ENCODE measurements at places on chromosomes 6 and 20.
A peak's percentile ranks its signal among the peaks of the same experiment; 100 is the strongest.

DNA sequence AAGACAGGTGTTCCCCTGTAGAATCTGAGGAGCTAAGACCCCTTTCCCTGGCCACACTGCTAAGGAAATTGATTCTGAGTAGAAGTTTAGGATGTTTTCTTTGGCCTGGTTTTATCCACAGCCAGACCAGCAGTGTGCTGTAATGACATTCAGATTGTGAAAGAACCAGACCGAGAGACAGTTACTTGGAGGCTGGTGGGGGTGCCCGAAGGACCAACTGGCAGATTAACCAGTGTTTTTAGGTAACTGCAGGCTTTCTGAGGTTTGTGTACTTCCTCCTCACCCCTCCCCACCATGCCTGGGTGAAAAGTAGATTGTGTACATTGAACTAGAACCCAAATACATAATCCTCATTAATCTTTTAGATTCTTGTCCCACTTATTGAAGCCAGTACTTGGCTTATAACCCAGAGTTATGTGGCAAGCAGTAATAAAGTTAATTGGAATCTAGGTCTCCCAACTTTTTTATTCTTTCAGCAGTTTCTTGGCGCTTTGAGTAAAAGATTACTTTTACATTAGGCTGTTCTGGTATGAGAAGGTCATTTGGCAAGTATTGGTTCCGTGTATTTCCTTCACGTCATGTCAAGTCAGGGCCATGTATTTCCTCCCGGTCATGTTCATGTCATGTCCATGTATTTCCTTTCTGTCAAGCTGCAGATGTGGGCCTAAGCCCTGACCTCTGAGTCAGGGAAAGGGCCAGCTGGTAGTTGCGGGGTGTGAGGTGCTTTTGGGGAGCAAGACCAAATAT lies 93.7 kb downstream of the TCP11 start:
- peak; percentile 37 for DNase-seq

GRCh38 chr6:158539413-158539812 lies 20.5 kb upstream of the TMEM181 start:
- no peak for DNase-seq

GRCh38 chr6:39948199-39948791 lies 14.0 kb upstream of the MOCS1 start:
- DNase-seq = no peak

- no peak for DNase-seq
Observed at GRCh38 chr20:43755390-43755789, 28.6 kb upstream of the GTSF1L start.

DNA sequence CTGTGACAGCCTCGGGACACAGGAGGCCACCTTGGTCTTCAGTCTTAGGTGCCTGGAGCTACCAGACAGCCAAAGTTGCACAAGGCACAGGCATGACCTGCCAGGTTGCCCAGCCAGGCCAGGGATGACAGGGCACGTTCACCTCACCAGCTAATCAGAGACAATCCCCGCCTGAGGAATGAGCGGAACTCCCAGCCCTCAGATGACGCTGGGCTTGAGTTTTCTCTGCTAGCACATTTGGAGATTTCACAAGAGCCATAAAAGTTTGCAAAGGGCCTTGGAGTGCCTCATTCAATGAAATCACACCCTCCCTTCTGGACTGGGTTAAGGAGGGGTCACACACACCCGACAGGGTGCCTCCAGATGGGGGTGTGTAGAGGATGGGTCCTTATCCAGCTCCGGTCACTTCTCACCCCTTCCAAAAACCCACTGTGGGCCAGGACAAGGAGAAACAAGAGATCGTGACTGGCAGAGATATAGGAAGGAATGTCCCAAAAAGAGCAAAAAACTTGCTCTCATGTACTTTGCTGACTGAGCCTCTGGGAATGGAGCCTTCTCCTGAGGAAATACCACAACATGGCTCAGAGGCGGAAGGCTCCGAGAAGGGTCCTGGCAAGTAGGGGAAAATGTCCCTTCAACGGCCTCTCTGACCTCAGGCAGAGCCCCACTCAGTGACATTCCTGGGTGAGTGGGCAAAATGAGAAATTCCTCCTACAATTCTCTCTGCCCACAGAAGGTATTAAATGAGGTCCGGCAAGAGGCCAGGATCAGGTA lies 121.6 kb downstream of the ISM1 start:
- no peak for DNase-seq

DNA sequence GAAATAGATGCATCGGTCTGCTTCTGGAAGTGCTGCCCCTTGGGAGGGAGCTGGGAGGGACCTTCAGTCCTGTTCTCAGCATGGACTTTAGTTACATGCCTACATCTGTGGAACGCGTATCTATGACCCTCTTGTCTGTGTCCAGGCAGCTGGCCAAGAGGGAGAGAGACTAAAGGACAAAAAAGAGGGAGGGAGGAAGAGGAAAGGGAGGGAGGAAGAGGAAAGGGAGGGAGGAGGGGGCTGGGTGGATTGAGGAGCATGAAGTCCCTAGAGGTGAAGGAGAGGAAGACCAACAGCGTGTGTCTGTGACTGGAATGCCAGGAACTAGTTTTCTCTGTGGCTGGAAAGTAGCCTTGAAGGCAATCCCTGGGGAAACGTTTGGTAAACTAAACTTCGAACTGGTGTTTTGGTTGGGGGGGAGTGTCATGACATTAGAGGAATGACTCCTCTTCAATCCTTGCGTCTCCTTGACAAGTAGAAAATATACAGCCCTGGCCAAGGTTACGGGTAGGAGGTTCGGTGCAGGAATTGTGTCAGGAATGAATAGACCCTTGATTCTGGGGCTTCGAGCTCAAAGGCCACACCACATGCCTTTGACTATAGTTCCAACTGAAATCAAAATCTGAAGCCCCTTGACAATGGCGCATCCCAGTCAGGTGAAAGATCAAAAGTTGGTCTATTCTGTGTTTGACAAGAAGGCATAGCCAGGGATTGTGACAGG lies 52.0 kb upstream of the PLEKHG1 start:
- DNase-seq = no peak

- DNase-seq = no peak
Observed at GRCh38 chr6:37691904-37692806, 5.5 kb downstream of the MDGA1 start.

DNA sequence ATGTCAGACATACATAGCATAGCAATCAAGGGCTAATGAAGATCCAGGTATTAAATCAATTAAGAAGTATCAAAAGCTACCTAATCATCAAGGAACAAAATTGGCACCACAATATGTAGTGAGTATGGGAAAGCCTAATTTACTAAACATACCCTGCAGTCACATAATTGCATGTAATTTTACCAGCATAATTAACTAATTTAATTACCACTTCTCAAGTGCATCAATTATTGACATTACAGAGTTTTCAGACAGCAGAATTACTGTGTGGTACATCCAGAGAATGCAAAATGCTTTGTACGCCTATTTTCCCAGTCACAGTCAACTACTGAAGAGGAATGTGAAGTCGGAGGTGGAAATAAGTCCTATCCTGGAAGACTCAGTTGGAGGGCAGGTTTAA lies 279.0 kb upstream of the ID4 start:
- DNase-seq = no peak

GRCh38 chr6:11460837-11461661 lies 76.5 kb upstream of the TMEM170B start:
- DNase-seq = peak; percentile 5

DNA sequence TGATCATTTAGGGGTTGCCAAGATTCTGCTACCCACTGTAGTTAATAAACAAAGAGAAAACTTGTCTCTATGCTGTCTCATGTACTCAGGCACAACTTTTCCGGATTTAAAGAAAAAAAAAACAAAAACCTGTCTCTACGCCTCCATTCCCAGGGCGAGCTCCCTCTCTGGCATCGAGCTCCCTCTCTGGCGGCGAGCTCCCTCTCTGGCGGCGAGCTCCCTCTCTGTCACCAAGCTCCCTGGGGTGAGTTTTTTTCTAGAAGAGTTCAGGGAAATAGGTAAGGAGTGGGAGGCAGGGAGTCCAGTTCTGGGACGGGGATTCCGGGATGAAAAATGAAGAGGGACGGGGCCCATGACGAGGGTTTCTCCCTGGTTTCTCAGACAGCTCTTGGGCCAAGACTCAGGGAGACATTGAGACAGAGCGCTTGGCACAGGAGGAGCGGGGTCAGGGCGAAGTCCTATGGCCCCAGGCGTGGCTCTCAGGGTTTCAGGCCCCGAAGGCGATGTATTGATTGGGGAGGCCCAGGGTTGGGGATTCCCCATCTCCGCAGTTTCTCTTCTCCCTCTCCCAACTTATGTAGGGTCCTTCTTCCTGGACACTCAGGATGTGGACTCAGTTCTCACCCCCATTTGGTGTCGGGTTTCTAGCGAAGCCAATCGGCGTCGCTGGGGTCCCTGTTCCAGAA lies 16.5 kb upstream of the HLA-A start:
- no peak for DNase-seq

- DNase-seq = no peak
Observed at GRCh38 chr20:61596687-61597330, 344.7 kb downstream of the CDH4 start.

GRCh38 chr6:136351518-136352110 lies 62.0 kb upstream of the BCLAF1 start:
- no peak for DNase-seq

GRCh38 chr6:83480470-83480869 lies 31.9 kb upstream of the PRSS35 start:
- DNase-seq = no peak

- DNase-seq = no peak
Observed at GRCh38 chr20:34115232-34115631, 3.2 kb upstream of the EIF2S2 start.

GRCh38 chr6:120553353-120553752 lies 780.9 kb downstream of the TBC1D32 start:
- no peak for DNase-seq

DNA sequence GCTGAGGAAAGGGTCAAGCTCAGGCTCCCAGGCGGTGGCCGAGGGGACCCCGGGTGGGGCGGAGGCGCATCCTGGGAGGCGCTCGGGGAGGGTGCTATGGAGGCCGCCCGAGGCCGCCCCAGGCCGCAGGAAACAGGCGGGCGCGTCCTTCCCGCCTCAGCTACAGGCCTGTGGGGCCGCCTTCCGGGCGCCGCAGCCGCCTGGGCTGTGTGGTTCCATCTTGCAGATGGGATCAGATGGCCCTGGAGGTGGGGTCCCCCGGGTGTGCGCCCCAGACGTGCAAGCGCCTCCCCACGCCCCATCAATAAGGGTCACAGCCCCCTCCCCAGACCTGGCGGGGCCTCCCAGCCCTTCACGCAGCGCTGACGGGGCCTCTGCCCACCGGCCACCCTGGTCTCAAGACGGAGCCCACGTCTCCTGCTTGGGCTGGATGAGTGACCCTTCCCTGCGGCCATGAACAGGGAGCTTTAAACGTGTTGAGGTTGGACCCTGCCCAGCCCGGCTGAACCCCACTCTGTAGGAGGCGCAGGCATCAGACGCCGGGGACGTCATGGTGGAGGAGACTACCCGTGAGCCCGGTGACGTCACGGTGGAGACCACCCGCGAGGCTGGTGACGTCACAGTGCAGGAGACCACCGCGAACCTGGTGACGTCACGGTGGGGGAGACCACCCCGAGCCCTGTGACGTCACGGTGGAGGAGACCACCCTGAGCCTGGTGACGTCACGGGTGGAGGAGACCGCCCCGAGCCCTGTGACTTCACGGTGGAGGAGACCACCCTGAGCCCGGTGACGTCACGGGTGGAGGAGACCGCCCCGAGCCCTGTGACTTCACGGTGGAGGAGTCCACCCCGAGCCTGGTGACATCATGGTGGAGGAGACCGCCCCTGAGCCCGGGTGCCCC lies 267.0 kb downstream of the DLL1 start:
- no peak for DNase-seq

- no peak for DNase-seq
Observed at GRCh38 chr20:18553746-18554145, 13.5 kb upstream of the SMIM26 start.

- peak; percentile 28 for DNase-seq
Observed at GRCh38 chr20:8394308-8394945, 262.4 kb downstream of the PLCB1 start.

DNA sequence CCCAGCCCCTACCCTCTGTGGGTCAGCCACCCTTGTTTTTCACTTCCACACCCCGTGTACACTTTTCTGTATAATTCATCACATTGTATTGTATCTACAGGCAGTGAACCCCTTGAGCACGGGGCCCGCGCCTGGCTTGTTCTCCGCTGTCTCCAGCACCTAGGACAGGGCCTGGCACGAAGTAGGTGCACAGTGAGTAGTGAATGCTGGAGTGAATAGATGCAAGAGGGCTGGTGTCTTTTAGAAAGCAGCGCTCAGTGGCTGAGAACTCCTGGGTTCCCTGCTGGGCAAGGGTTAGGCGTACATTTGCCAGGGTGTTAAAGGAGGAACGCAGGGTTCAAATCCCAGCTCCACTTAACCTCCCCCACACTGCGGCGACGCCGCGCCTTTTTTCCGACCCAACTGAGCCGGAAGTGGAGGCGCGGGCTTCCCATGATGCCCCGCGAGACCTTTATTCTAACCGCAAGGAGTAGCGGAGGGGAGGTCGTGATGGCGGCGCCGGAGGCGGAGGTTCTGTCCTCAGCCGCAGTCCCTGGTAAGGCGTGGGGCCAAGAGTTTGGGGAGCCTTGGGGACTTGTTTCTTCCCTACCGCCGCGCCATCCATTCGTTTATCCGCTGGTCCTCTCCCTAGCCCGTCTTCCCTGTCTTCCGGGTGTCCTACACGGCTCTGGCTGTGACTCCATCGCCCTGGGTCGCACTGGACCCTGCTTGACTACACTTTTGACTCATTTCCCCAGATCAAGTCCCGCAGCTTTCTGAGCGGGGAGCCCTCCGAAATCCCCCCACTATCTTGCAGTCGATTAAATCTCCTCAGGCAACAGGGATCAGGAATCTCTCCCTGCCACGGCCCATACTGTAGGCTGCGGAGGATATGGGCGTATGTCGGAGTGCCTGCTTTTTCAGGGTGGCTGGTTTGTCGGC lies at the start of gene MAD2L1BP:
Gene MAD2L1BP, plus strand, starts transcription at position 454 of the 921 bp plus-strand sequence. Its CDS starts 36 bp downstream, at position 490.
- no peak for DNase-seq

DNA sequence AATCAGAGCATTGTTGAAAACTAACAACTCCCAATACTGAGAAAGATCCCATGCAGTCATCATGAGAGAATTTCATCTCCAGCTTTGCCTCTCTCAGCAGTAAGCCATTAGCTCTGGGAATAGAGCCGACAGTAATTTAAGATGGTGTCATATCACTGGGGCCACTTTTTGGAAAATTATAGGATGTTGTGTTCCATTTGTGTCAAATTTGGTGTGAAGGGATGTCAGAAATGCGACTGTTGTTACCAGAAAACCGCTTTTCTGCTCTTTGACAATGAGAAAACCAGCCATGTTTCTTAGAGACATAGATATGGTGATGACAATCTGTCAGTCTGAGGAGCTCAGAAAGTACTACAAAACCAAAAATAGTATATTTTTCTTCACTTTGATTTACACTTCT lies 106.3 kb upstream of the KHDRBS2 start:
- DNase-seq = no peak

GRCh38 chr6:129709196-129709768 lies 695 bp downstream of the ARHGAP18 start:
- peak; percentile 34 for DNase-seq

GRCh38 chr6:81752084-81752920 lies at the start of gene TENT5A:
Gene TENT5A (minus strand): TSS chr6:81752681. CDS start chr6:81752141, 540 bp downstream.
- peak; percentile 59 for DNase-seq

DNA sequence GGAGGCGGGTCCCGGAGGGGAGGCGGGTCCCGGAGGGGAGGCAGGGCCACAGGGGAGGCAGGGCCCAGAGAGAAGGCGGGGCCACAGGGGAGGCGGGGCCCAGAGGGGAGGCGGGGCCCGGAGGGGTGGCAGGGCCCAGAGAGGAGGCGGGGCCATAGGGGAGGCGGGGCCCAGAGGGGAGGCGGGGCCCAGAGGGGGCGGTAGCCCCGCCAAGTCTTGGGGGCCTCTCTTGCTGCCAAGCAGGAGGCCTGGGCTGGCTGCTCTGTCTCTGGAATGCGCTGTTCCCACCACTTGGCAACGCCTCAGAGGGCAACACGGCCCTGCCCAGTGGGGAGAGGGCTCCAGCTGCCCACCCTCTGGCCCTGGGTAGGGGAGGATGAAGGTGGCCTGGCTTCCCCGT lies 80.5 kb downstream of the YTHDF1 start:
- no peak for DNase-seq
